ENCODE measurements at places on chromosomes 1 and 21. TPM values are rescaled to one million over a fixed set of nuclear protein-coding genes. Genes with fewer than 3 reads are reported as not detected.

Gene LPAR3
- total RNA-seq, result 21.6 TPM

Gene OPRD1
- not detected for total RNA-seq

Gene LRRC42
- 20.3 TPM for total RNA-seq

Gene KRTAP6-1
- not detected for total RNA-seq

Measured in bronchial smooth muscle cell (primary cell).